ENCODE measurements at places on chromosomes 5 and 9.

GRCh38 chr9:29717631-29718030, 2144.3 kb upstream of the C9orf72 start:
- DNase-seq = no peak

DNA sequence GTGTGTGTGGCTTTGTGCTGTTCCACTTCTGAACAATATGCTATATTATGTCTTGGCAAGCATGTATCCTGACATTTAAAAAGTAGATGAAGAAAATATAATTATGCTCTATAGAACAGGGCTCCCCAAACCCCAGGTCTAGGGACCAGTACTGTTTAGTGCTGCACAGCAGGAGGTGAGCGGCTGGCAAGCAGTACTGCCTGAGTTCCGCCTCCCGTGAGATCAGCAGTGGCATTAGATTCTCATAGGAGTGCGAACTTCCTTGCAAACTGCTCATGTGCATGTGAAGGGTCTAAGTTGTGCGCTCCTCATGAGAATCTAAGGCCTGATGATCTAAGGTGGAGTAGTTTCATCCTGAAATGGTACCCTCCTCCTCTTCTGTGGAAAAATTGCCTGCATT, 979.1 kb upstream of the CTNND2 start:
- no peak for DNase-seq

DNA sequence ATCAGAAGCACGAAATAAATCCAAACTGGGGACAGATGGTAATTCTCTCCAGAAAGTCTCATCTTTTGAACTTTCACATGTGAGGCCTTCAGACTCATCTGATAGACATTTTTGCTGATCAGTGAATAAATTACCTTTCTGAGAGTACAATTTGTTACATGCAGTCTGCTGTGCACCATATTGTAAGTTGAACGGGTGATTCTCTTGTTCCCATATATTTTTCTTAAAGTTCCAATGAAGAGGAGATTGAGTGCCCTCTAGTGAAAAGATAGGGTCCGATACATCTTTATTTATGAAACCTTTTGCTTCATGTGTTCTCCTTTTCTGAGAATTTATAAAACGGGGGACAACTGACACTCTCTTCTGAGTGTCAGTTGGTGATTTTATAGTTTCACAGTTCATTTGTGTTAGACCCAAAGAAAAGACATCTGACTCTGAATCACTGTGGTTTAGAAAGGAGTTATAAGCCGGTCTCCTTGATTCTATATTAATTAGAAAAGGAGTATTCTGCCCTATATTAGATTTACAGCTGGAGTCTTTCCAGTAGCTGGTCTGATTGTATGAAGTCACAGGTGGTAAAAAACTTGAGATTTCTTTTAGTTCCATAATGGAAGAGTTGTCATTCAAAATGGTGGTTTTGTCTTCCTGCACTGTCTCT, 30.4 kb downstream of the GNG10 start:
- DNase-seq = no peak

GRCh38 chr5:157766902-157767301, 23.4 kb downstream of the LSM11 start:
- DNase-seq = no peak

- no peak for DNase-seq
Measured at GRCh38 chr5:38543886-38544285, 12.6 kb downstream of the LIFR start.

DNA sequence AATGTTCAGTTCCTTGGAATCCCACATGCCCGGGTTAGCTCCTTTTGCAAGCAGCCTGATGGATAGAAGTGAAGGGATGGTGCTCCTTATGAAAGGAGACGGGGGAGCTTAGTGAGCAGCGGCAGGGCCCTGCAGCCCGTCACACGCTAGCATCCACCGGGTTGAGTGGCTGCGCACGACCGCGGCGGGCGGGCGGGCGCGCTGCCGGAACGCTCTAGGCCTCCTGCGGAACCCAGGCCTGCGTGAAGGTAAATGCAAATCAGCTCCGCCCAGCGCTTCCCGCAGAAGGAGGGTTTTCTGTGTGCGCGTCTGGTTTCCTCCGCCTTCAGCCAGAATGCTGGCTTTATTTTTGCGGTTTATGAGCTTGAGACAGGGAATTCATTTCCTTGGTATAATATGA, 19.8 kb downstream of the IL12B start:
- DNase-seq = no peak

- no peak for DNase-seq
Measured at GRCh38 chr5:119255571-119256356, 100.1 kb upstream of the TNFAIP8 start.

DNA sequence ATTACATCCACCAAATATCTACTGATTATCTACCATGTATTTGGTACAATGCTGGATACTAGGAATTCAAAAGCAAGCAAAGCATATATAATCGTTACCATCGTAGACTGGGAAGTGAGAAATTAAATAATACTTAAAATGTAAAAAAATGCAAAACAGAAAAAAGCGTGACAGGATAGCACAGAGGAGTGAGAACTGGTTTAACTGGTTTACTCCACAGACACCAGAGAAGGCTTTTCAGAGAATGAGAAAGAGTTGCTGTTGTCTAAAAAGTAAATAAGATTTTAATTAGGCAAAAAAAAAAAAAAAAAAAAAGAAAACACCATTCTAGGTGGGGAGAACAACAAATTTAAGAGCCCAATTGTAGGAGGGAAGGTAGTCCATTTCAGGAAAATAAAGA, 657.9 kb upstream of the ST8SIA4 start:
- no peak for DNase-seq

- no peak for DNase-seq
Measured at GRCh38 chr9:130368631-130369103, 76.1 kb upstream of the ASS1 start.

GRCh38 chr5:42436051-42436450, 12.8 kb downstream of the GHR start:
- no peak for DNase-seq

DNA sequence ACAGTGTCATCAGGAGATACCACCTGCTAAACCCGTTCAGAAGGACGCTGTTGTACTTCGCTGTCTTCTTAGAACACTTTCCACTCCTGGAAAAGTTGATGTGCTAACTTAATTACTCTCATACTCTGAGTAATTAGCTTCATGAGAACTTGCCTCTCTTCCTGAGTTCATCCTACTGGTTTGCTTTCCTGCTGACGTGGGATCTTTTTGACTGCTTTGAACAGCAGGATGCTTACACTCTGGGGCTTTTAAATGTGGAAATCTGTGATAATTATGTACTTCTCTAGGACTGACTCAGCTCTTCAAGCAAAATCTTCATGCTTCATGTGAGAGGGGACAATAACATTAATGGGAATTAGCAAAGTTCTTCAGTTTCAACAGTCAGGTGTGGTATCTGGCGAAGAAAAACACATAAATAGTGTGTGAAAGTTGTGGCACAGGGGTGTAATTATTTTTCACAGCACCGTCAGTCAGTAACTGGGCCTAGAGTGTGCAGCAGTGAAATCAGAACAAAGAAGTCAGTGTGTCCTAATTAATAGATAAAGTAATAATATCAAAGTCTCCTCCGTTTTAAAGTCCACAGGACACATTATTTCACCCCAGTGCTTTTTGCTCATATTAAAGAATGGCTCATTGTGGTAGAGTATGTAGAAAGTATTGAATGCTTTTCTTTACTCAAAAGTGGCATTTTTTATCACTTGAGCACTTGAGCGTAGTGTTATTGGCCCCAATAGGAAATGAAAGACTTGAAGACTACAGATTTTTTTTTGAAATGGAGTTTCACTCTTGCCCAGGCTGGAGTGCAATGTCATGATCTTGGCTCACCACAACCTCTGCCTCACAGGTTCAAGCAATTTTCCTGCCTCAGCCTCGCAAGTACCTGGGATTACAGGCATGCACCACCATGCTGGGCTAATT, 140.9 kb upstream of the DMRT1 start:
- DNase-seq = no peak

DNA sequence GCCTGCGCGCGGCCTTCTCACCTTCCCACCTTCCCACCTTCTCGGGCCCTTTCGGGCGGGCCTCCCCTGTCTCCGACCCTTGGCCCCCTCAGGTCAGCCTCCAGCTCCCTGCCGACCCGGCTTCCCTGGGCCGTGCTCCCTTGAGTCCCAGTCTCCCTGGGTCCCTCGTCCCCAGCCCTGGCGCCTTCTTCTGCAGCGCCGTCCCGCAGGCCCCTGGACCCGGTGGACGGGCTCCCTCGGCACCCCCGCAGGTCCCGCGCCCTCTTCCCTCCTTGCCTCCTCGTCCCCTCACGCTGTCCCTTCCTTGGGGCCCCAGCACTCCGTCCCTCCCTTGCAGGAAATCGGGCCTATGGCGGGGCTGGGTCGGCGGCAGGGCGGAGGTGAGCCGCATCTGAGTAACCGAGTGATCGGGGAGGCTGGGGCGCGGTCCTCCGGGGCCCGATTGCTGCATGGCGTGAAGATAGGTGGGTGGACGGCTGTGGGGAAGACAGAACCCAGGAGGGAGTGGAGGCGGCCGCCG, 7.6 kb downstream of the ARPC5L start:
- no peak for DNase-seq

- no peak for DNase-seq
Measured at GRCh38 chr9:119334745-119335144, 34.5 kb downstream of the BRINP1 start.

- DNase-seq = no peak
Measured at GRCh38 chr9:84001621-84002020, 21.0 kb downstream of the RMI1 start.

- peak; percentile 31 for DNase-seq
Measured at GRCh38 chr9:114930056-114930812, at the start of gene TNFSF8. TNFSF8 (minus strand) TSS chr9:114930591; CDS start chr9:114930303, 288 bp downstream.

DNA sequence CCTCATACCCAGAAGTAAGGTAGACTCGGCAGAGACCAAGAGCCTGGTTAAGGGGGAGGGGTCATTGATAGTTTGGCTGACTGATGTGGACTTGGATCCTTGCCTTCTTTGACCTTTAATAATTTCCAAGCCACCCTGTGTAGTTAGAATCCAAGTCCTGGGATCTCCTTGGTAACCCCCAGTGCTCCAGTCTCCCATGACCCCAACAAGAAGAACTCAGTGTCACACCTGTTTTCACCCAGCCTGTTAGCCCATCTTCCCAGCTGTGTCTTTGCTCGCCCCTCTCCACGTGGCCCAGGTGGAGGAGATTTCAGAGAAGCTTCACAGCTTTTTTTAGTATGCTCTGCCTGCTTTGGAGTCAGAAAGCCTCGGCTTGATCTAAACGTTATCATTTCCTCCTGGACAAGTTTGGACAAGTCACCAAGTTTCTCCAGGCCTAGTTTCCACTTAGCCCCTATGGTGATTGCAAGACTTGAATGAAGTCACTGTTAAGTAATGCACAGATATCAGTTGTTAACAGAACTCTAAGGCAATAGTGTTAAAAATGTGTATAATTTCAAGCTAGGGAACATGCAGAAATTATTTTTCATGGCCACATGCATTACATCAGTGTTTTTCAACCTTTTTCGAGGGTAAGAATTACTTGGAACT, 170.0 kb downstream of the TMEM38B start:
- no peak for DNase-seq

DNA sequence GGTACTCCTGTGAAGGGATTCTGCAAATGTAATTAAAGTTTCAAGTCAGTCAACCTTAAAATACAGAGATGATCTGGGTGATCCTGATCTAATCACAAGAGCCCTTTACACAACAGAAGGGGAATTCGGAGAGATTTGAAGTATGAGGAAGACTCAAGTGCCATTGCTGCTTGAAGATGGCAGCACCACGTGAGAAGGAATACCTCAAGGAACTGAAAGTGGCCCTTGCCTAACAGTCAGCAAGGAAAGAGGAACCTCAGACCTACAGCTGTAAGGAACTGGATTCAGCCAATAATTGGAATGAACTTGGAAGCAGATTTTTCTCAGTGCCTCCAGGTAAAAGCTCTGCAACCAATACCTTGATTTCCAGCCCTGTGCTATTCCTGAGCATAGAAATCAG, 87.4 kb downstream of the THBS4 start:
- no peak for DNase-seq

GRCh38 chr9:8857926-8858595, 1058.5 kb upstream of the DMAC1 start:
- DNase-seq = no peak

- no peak for DNase-seq
Measured at GRCh38 chr9:111150181-111150580, 111.9 kb upstream of the LPAR1 start.

- DNase-seq = no peak
Measured at GRCh38 chr9:4079906-4080305, 220.0 kb downstream of the GLIS3 start.

GRCh38 chr9:111003182-111003581, 35.1 kb downstream of the LPAR1 start:
- DNase-seq = no peak

GRCh38 chr5:136769093-136769492, 403.7 kb upstream of the TRPC7 start:
- DNase-seq = no peak

DNA sequence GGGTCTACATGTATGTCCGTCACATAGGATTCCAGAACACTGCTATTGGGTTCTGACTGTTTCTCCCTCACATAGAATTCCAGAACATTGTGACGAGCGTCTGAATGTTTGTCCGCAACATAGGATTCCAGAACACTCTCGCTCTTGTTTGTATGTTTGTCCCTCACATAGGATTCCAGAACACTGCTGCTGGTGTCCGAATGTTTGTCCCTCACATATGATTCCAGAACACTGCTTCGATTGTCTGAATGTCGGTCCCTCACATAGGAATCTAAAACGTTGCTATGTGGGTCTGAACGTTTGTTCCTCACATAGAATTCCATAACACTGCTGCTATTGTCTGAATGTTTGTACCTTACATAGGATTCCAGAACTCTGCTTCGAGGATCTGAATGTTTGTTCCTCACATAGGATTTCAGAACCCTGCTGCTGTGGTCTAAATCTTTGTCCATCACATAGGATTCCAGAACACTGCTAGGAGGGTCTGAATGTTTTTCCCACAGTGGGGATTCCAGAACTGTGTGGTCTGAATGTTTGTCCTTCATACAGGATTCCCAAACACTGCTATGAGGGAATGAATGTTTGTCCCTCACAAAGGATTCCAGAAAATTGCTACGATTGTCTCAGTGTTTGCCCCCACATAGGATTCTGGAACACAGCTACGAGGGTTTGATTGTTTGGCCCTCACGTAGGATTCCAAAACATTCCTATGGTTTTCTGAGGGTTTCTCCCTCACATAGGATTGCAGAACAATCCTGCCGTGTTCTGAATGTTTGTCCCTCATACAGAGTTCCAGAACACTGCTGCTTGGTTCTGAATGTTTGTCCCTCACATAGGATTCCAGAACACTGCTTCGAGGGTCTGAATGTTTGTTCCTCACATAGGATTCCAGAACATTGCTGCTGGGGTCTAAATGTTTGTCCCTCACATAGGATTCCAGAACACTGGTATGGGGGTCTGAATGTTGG, 220.5 kb downstream of the FOXD4L6 start:
- no peak for DNase-seq

- DNase-seq = no peak
Measured at GRCh38 chr5:132468656-132469379, 21.8 kb downstream of the IRF1 start.

GRCh38 chr5:59792983-59793585, 100.4 kb downstream of the PDE4D start:
- no peak for DNase-seq

- DNase-seq = no peak
Measured at GRCh38 chr5:6593148-6594016, 39.5 kb downstream of the NSUN2 start.
